ENCODE measurements at places on chromosomes 3 and 15. TPM values are rescaled to one million over a fixed set of nuclear protein-coding genes. Genes with fewer than 3 reads are reported as not detected.
A peak's percentile ranks its signal among the peaks of the same experiment; 100 is the strongest.

DNA sequence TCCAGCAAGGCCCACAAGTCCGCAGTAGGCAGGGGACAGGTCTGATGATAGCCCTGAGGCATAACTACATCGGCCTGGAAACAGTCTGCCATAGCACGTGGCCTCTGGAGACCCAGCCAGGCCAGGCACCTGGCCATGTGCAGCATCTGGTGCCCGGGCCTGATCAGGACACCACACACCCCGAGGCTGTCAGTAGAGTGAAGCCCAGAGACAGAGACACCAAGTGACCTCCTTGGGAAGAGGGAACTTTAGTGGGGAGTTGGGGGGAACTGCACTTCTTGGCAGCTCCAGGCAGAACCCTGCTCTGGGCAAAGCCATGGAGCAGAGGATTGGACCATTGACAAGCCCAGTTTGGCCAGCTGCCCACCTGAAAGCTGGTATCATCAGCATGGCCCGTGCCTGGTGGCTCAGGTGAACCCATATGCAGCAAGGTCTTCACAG lies 1.2 kb downstream of the SHISA5 start:
- no peaks in the 10 kb centered on the region for H3K36me3 ChIP-seq
- no peaks in the 10 kb centered on the region for H3K4me1 ChIP-seq
- H3K4me3 ChIP-seq = peak overlapping the region; percentile 77
- DNase-seq = no peak

- no peak overlapping the region for H3K27ac ChIP-seq
- H3K36me3 ChIP-seq = no peaks in the 10 kb centered on the region
- no peaks in the 10 kb centered on the region for H3K4me1 ChIP-seq
- no peak for DNase-seq
Observed at GRCh38 chr3:28841441-28841840, 439.4 kb upstream of the RBMS3 start.

DNA sequence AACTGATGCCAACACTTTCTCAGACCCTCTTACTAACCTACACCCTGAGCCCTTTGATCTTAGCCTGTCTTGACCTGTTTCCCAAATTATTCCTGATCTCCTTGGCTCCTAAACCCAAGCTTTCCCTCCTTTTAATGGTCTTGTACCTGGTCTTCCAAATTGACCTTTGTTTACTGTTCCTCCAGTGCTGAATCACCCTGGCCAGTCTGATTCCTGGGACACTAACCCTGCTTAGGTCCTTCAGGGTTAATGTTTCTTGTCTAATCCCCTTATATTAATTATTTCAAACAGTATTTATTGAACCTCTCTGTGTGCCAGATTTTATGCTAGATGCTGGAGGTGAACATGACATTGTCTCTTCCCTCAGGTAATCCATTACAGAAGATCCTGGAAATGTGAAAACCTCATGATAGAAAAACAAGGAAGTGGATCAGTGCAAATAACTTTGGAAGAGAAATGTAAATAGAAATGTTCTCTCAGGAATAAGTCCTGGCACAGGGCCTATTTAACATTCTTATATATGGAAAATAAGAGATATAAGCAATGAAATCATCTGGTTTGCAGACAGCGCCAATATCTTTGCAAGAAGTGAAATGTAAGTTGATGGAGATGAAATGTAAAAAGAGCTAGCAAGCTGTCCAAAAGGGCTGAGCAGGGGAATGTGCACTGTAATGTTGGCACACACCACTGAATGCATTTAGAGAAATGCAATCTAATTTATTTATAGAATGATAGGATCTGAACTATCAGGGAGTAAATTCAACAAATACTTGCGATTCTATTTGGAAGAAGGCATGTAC lies 20.7 kb downstream of the HGD start:
- no peak for DNase-seq
- H3K4me3 ChIP-seq = no peak overlapping the region
- H3K27ac ChIP-seq = no peak overlapping the region
- H3K36me3 ChIP-seq = no peaks in the 10 kb centered on the region
- peaks cover 3% of the 10 kb centered on the region for H3K4me1 ChIP-seq

DNA sequence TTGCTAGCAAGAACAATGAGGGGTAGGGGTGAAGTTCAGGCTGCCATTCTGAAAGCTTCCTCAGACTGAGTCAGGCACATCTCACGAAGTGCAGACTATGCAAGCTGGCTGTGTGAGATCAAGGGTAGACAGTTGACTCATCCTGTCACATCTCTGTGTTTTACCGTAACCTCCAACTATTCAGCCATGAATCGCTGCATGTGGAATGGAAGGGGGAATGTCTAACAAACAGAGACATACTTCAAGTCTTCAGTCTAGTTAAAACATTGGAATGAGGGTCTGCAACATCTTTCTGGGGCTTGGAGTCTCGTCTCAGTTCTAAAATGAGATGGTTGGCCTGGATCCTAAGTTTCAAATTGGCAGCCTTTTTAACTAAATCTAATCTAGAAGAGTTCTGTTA lies 25.9 kb downstream of the AGTR1 start:
- H3K27ac ChIP-seq = no peak overlapping the region
- H3K4me1 ChIP-seq = no peaks in the 10 kb centered on the region
- no peaks in the 10 kb centered on the region for H3K27me3 ChIP-seq
- H3K4me3 ChIP-seq = no peak overlapping the region
- no peak for DNase-seq
- H3K36me3 ChIP-seq = no peaks in the 10 kb centered on the region

DNA sequence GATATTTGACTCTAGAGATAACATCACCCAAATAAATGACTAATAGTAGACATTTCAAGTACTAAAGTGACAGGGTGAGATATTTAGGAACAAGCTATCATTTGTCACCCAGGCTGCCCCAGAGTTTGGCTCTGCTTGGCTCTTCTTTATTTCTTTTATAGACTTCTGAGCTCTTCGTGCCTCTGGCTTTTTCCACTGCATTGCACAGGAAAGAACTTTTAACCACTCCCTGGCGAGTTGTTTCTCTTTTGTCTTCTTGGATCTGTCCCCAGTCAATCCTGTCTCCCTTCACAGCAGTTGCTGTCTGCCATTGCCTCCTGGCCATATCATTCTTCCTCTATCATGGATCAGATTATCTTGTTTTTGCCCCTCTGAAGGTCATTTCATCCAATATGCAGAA lies 339.2 kb upstream of the DCBLD2 start:
- no peak for DNase-seq
- H3K36me3 ChIP-seq = no peaks in the 10 kb centered on the region
- H3K27ac ChIP-seq = no peak overlapping the region
- H3K4me3 ChIP-seq = no peak overlapping the region

- DNase-seq = no peak
- peaks cover 5% of the 10 kb centered on the region for H3K4me1 ChIP-seq
- no peaks in the 10 kb centered on the region for H3K36me3 ChIP-seq
- H3K27ac ChIP-seq = no peak overlapping the region
Observed at GRCh38 chr3:128207951-128208350, 54.7 kb downstream of the EEFSEC start.

DNA sequence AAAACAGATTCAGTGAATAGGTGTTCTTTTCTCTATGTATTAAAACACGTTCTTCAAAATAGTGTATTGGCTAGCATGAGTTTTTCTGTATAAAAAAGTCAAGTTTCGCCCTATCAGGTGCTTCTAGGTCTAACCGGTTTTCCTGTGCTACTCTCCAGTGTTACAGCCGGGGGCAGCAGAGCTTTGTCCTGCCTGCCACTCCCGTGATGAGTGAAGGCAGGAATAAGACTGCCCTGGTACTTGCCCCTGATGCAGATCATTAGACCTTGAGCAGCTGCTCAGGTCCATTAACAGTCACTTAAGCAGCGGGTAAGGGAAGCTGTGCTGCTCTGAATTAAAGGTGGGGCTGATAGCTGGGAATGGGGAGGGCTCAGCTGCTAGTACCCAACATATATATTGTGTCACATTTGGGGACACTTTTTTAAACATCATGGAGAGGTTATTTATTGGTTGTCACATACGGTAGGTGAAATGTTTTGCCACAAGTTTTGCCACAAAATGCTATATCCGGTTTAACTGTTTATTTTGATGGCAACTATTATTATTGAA lies 1.3 kb upstream of the UNC13C start:
- H3K4me3 ChIP-seq = no peak overlapping the region
- peaks cover 3% of the 10 kb centered on the region for H3K27me3 ChIP-seq
- H3K4me1 ChIP-seq = no peaks in the 10 kb centered on the region
- no peak overlapping the region for H3K27ac ChIP-seq
- H3K36me3 ChIP-seq = no peaks in the 10 kb centered on the region

GRCh38 chr15:40756938-40757337 lies 1.9 kb upstream of the RMDN3 start:
- peak; percentile 29 for DNase-seq
- H3K27me3 ChIP-seq = no peaks in the 10 kb centered on the region
- H3K27ac ChIP-seq = no peak overlapping the region

DNA sequence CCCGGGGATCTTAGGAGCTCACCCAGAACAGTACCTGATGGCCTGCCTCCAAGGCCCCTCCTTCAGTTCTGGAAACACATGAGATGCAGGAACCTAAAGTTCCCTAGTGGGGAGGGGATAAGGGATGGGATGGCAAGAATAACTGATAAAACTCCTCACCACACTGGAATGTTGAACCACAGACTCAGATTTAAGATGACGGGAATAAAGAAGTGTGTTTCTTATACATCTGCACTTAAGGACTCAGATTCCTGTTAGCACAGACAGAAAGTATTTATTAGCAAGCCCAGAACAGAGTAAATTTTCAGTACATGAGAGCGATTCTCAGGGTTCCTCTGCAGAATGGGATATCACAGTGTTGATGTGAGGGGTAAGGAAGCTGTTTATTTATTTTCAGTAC lies 245.2 kb downstream of the TLE3 start:
- no peak overlapping the region for H3K4me3 ChIP-seq
- no peak overlapping the region for H3K27ac ChIP-seq
- H3K36me3 ChIP-seq = no peaks in the 10 kb centered on the region

- no peaks in the 10 kb centered on the region for H3K36me3 ChIP-seq
- DNase-seq = no peak
- no peaks in the 10 kb centered on the region for H3K27me3 ChIP-seq
- no peak overlapping the region for H3K27ac ChIP-seq
Observed at GRCh38 chr15:87322265-87322664, 934.3 kb downstream of the NTRK3 start.

DNA sequence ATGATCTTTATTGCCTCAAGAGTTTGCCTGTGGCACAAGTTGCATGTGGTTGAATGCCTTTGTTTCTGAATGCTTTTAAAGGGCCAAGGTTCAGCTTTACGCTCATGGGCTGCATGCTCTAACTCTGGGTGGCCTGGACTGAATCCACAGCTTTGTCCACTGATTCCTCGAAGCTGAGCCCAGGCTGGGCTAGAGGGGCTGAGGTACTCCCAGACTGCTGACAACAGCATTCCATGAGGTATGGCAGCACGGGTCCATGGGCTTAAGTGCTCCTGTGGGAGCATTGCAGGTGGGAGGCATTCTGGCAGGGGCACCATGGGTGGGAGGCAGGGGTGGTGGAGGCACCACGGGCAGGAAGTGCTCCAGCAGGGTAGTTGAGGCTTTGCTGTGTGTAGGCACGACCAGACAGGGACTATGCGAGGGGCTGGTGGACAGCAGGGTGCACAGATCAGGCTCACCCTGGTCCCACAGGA lies 61.6 kb downstream of the GLCE start:
- H3K4me3 ChIP-seq = no peak overlapping the region
- no peaks in the 10 kb centered on the region for H3K36me3 ChIP-seq
- H3K27me3 ChIP-seq = no peaks in the 10 kb centered on the region

DNA sequence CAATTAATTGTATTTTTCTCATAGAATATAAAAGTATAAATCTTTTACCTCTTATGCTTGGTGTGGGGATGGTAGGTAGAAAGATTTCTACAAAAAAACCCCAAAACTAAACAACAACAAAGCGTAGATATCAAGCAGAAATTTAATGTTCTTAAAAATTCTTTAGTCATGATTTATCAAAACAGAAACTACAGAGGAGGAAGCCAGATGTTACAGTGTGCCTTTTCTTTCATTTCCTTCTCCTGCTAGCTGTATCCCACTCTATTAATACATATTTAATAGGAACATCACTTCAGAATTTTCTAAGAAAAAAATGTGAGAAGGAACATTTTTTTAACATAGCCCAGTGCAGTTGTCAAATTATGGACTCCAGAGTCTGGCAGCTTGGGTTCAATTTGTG lies 420.6 kb downstream of the TUSC7 start:
- H3K36me3 ChIP-seq = no peaks in the 10 kb centered on the region
- no peak overlapping the region for H3K27ac ChIP-seq
- no peak for DNase-seq
- H3K4me1 ChIP-seq = peaks cover 5% of the 10 kb centered on the region
- no peak overlapping the region for H3K4me3 ChIP-seq

DNA sequence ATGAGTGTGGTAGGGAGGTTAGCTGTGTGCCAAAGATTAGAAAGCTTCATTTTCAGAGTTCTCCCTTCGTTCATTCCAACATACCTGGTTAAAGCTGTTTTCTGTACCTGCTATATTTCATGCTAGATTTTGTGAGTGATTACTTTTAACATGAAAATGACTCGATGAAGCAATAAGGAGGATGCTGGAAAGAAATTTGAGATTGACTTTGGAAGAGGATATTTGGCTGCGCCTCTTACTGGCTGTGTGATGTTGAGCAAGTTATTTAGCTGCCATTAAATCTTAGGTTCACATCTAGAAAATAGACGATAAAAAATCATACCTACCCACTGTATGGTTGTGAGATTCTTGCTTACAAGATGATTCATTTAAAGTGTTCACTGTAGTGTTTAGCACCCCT lies 288.7 kb downstream of the ZIC4 start:
- H3K4me1 ChIP-seq = no peaks in the 10 kb centered on the region
- no peak overlapping the region for H3K4me3 ChIP-seq
- no peak for DNase-seq
- no peaks in the 10 kb centered on the region for H3K27me3 ChIP-seq
- no peak overlapping the region for H3K27ac ChIP-seq

DNA sequence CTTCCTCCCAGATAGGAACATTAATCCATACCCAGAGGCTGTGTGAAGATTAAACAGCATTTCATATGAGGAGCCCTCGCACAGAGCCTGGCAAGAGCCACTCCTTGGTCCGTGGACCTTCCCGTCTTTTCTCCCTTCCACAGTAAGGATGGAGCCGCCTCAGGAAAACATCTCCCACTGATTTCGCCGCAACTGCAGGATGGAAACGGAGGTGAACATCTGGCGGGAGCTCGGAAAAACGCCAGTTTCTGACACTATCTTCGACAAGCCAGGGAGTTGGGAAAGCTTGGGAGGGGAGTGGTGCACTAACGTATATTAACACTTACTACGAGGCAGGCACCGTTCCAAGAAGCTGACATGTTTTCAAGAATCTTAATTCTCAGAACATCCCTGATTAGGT lies 157.9 kb downstream of the XXYLT1 start:
- no peaks in the 10 kb centered on the region for H3K4me1 ChIP-seq
- H3K27me3 ChIP-seq = no peaks in the 10 kb centered on the region
- DNase-seq = no peak
- no peak overlapping the region for H3K27ac ChIP-seq

DNA sequence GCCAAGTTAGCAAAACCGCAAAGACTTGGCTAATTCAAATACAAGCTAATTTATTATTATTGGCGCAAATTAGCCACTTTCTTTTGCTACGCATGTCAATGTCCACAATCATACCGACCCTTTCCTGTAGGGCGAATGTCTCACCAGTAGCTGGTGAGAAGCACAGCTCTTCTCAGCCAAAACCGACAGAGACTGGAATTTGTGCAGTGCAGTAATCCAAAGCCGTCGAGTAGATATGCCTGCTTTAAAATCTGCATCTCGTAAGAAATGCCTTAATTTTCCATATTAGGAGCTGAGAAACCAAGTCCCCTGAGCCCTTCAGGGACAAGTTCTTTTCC lies 614 bp upstream of the MINDY2 start:
- no peak for DNase-seq
- no peaks in the 10 kb centered on the region for H3K36me3 ChIP-seq
- H3K4me3 ChIP-seq = peak overlapping the region; percentile 88
- H3K27ac ChIP-seq = peak overlapping the region; percentile 91

Gene SPSB4
- 0.57 TPM for total RNA-seq

Gene CLEC3B
- 45.3 TPM for total RNA-seq

Gene DLEC1
- total RNA-seq = 3.3 TPM

Gene CKMT1B
- total RNA-seq = 14.5 TPM

Gene CCDC54
- not detected for total RNA-seq

Gene CNBP
- total RNA-seq = 309 TPM
